ENCODE measurements at places on chromosomes 13 and 19.

GRCh38 chr13:104843401-104843800 is 1692.1 kb downstream of the EFNB2 start:
- DNase-seq: no peak

GRCh38 chr19:30106417-30107095 is 164.5 kb downstream of the URI1 start:
- DNase-seq: no peak

DNA sequence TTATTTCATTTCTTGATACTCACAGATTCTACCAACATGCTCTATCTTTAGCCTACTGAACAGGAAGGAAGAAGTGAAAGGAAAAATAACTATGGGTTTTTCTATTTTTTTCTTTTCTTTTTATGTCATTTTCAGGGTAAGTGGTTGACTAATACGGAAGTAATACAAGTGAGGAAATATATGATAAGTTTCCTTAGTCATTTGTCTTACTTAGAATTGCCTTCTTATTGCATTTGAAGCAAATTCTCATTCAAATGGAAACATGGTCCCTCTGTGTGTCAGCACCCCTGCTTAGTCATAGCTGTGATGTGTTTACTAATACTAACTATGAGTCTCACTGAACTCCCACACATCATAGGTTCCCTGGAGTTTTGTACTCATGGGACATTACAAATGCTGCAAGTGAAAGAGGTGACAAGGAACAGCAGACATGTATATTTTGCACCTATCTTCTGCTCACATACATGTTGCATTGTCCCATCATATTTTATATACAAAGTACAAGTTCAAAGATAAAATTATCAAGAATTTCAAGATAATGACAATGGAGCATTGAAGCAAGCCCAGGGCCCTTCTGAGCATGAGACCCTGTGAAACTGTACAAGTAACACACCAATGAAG is 60.1 kb downstream of the DCT start:
- no peak for DNase-seq

- DNase-seq: no peak
Observed at GRCh38 chr19:40420451-40420765, 5.4 kb downstream of the SERTAD1 start.

- no peak for DNase-seq
Observed at GRCh38 chr13:30906411-30907051, 460 bp downstream of the MEDAG start.

GRCh38 chr13:113418722-113419049 is 34.6 kb downstream of the ADPRHL1 start:
- DNase-seq: no peak

GRCh38 chr19:47675859-47676258 is 37.4 kb upstream of the EHD2 start:
- no peak for DNase-seq

DNA sequence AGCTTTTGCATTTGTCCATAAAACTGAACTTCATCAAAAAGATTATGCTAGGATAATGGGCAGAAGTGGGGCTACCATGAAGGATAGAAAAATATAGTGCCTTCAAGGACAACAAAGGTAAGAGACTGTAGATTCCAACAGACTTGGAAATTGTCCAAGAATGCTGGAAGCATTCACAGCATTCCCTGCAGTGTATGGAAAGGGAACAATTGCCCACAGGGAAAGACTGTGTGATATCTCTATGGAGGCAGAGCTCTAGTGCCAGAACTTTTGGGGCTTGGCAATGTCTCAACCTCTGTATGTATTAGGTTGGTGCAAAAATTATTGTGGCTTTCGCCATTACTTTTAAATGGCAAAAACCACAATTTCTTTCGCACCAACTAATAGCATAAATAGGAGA is 1598.8 kb upstream of the MIR17HG start:
- no peak for DNase-seq

- DNase-seq: no peak
Observed at GRCh38 chr19:45402298-45403061, 2.4 kb downstream of the PPP1R13L start.

- no peak for DNase-seq
Observed at GRCh38 chr13:80483157-80483556, 142.2 kb upstream of the SPRY2 start.

DNA sequence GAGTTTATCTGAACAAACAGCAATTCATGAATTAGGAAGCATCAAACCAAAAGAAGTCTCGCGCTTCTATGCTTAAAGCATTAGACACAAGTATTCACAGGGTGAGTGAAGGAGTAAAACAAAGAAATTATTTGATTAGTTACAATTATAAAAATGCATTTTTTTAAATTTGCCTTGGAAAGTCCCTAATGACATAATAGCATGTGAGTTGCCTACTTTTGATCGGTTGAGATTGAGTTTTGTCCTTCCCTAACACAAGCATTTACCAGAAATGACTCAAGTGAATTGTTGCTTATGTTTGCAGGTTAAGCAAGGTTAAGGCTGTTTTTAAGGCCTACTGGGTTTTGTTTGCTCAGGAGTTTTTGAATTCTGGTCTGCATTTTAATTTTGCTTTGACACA is 389 bp upstream of the ZNF649 start:
- DNase-seq: no peak

- no peak for DNase-seq
Observed at GRCh38 chr13:24737042-24737441, 26.9 kb upstream of the RNF17 start.

Measured in effector CD4-positive, alpha-beta T cell (primary cell).